IMR-90 (cell line): ENCODE measurements at places on chromosomes 4 and X. TPM values are rescaled to one million over a fixed set of nuclear protein-coding genes. Genes with fewer than 3 reads are reported as not detected.

TMEM271 gene
- not detected in 2 replicates for total RNA-seq

GPRIN3 gene
- under 0.01 TPM in 1 of 2 replicates, not detected in the other for total RNA-seq

MAGEA4 gene
- total RNA-seq = not detected in 2 replicates

PABPC1L2A gene
- not detected in 2 replicates for total RNA-seq

SSX3 gene
- total RNA-seq = not detected in 2 replicates
